Gastrocnemius medialis (tissue), 4 donors: ENCODE measurements at places on chromosomes 12 and 14.

DNA sequence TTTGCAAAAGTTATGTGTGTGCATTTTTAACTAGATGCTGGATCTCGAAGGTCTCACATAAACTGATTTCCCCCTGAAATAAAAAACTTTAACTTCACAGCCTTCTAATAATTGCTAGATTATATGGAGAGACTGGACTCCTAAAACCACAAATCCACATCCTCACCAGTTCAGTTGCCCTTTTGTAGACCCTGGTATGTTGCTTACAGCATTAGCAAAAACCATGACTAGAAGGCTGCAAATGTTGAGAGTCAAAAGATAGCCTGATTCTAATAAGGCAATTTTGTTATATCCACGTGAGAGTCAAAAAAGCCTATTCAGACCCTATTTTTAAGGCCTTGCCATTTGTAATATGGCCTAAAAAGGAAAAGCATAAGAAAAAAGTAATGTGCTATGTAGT is 37.4 kb downstream of the RASSF8 start:
- DNase-seq: no peak

DNA sequence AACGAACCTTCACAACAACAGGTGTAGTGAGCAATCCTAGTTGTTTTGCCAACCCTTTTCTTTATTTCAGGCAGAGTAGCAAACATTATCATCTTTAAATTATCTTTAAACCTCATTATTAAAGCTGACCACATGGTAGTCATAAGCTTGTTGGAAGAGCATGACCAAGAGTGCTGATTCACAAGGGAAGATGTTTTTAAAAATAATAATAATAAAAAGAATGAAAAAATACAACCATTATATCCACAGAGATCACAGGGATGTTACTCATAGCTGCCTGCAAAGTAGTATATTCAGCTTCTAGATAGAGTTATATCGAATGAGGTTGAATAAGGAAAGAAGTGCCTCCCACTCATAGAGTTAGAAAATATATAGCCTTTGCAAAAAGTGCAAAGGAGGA is 101.0 kb upstream of the FLRT2 start:
- DNase-seq: no peak

DNA sequence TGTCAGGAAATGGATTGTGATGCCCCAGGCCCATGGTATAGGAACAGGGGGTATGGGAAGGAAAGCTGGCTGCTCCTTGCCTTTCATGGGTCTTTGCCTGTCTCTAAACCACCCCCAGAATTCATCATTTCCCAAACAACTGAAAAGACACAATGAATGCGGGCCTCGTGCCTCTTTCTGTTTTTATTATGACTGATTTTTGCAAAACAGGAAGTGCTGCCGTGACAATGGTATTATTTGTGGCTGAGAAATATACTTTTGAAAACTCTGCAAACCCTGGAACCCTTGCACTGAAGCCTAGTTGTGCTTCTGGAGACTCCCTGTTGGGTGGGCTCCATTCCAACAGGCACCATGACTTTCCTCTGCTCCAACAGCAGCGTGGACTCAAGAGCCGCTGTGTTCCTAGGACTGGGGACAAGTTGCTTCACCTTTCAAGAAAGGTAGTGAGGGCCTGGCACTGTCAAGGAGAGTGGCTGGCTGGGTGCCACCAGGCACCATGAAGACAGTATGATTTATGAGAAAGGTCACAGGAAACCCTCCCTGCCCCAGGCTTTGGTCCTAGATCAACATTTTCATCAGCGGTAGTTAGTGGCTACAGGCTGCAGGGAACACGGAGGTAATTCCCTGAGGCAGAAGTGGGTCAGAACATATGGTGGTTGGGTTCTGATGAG is 4.8 kb upstream of the DGLUCY start:
- DNase-seq: peak; percentile 22

GRCh38 chr14:86902176-86902950 is 1090.6 kb downstream of the GALC start:
- no peak for DNase-seq

DNA sequence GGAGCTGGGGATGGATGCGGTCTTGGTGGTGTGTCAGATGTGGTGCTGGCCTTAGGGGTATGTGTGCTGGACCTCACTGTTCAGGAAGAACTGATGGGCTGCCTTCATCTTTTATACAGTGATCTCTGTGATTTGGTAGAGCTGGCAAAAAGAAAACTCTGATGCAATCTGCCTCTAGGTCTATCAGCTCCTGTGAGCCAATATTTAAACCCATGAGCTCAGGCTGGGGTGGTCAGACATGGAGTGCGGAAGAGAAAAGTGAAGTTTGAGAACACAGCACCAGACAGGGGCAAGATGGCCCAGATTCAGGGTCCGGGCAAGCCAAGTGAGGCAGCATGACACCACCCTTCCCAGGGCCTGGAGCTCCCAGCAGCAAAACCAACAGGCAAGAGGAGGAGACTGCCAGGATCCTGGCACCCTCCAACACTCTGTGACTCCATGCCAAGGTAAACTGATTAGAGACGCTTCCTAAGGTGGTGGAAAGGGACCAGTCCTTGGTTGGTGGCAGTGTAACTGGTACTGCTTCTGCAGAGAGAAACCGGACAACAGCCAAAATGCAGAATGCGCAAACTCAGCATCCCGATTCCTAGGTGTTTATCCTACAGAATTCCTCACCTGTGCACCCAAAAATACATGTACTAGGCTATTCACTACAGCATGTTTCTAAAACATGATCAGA is 82.3 kb downstream of the CHGA start:
- no peak for DNase-seq

DNA sequence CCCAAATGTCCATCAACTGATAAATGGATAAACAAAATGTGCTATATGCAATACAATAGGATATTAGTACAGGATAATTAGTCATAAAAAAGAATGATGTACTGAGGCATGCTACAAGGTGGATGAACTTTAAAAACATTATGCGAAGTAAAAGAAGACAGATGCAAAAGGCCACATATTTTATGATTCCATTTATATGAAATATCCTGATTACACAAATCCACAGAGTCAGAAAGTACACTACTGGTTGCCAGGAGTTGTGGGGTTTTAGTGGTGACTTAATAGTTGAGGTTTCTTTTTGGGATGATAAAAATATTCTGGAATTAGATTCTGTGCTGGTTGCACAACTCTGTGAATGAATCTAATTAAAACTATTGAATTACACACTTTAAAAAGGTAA is 12.6 kb downstream of the TRIM9 start:
- DNase-seq: no peak

GRCh38 chr12:32179011-32179395 is 72.4 kb downstream of the BICD1 start:
- DNase-seq: no peak

DNA sequence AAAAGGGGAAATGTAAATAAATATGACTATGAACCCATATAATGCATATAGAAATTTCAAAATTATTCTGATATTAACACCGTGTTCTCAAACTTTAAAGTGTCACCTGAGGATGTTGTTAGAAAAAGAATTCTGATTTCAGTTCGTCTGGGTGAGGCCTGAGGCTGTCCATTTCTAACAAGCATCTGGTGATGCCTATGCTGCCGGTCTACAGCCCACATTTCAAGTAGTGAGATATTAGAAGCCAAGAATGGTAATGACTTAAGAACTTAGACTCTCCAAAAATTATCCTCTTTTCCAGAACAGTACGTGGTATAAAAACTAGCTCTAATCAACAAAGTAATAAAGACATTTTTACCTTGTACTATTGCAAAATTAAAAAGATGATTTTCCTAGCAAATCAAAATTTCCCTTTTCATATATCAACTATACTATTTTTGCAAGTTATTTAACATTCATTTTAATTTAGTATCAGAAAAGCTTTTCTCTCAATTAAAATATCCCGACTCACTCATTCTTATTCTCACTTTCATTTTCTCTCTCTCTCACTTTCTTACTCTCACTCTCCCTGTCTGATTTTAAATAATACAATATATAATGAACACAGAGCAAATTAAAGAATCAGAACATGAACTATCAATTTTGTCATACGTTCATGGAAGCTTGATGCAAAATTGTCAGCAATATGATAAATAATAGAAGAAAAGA is 35.0 kb downstream of the PIK3C2G start:
- DNase-seq: no peak

DNA sequence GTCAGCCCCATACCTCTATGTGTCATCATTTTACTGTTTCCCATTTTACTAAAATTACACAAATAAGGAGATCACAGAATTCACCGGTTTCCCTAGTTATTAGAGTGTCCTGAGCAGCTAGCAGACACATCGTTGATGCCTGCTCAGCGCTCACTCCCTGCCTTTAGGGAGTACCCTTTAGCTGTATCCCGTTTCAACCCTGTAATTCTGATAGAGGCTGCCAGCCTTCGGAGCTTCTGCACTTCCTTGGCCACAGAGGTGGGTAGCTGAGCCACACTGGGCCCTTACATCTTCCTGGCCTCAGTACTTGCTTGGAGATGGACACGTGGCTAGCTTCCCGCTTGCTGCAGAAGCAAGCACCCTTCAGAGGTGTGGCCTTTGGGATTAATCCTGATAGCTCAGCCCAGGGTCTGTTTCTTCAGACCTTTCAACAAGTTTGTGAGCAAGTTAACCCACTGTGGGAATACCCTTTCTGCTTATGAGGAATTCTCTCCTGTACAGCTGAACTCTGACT is 14.3 kb upstream of the FBXW8 start:
- no peak for DNase-seq
